ENCODE measurements at places on chromosomes 13 and 19.
A peak's percentile ranks its signal among the peaks of the same experiment; 100 is the strongest.

- no peak for DNase-seq
Measured at GRCh38 chr13:76730220-76730619, 156.0 kb downstream of the KCTD12 start.

- no peak for DNase-seq
Measured at GRCh38 chr13:43333176-43333575, 309.8 kb downstream of the DNAJC15 start.

- DNase-seq = no peak
Measured at GRCh38 chr13:75181906-75182305, 300.1 kb downstream of the TBC1D4 start.

DNA sequence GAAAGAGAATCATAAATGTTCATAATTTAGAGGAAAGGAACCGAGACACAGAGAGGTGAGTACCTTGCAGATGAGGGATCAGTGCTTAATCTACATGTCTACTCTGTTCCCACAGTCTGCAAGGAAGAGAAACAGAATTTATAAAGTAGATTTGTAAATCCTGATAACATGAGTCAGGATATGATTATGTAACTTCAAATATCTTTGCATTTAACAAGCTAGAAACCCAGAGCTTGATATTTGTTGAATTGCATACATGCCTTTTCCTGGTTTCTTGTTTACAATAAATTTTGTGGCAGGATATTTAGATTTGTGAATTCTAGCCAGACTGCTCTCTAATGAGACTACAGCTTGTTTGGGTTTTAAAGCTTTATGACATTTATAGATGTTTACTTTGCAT is 219.2 kb downstream of the ENOX1 start:
- no peak for DNase-seq

DNA sequence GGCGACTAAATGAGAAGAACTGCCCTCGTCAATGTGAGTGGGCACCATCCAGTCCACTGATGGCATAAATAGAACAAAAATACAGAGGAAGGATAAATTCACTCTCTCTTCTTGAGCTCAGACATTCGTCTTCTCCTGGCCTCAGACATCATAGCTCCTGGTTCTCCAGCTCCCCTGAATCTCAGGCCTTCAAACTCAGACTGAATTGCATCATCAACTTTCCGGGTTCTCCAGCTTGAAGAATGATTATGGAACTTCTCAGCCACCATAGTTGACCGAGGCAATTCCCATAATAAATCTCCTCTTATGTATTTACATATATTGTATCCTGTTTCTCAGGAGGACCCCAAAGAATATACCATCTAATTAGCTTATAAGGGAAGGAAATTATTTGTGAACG is 55.0 kb upstream of the FNDC3A start:
- DNase-seq = no peak

DNA sequence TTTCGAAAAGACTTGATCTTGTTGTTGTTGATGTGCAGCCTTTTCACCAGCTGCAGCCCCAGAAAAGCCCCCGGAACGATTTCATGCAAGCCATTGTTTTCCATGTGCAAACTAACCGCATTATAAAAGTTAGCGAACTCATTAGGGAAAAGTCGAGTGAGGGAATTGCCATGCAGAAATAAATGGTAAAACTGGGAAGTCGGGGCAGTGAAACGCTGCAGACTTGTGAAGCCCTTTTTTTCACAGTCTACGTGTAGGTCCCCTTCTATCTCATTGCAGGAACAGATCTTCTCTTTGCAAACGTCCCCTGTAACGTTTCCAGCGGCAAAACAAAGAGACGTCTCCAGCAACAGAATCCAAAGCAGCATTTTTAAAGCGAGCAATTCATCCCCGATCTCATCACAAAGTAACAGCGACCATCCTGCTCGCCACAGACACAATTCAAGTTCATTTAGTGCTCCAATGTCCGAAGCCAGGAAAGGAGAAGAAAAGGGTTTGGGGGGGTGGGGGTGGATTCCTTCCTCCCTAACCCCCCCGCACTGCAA is 1.1 kb downstream of the SLITRK1 start:
- DNase-seq = no peak

GRCh38 chr19:5120321-5120720 is 151.4 kb downstream of the KDM4B start:
- no peak for DNase-seq

- no peak for DNase-seq
Measured at GRCh38 chr19:41399525-41399924, 1.9 kb downstream of the BCKDHA start.

DNA sequence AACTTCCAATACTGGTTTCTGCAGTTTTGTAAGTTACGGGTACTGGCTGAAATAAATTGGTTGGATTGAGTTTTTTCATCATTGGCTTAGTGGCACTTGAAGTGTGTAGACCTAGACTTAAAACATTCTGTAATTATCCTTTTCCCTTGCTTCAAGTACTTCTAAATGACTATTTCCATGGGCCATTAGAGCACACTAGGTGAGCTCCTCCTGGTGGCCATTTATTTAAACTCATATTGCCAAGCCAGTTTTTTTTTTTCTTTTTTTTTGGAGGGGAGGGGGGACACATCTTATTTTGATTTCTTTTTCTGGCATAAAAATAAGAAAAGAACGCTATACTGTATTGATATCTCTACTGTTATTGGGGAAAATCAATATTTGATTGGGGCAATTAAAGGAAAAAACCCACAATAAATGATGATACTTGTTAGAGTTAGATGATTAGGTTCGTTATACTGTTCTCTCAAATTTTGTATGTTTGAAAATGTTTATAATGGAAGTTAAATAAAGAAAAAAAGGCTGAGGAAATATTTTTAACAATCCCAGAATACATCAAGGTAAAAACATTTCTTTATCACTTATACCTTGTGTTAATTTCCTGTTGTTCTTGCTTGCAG is 82.9 kb downstream of the PDS5B start:
- no peak for DNase-seq

GRCh38 chr13:89393758-89394304 is 1722.7 kb downstream of the SLITRK5 start:
- DNase-seq = no peak

DNA sequence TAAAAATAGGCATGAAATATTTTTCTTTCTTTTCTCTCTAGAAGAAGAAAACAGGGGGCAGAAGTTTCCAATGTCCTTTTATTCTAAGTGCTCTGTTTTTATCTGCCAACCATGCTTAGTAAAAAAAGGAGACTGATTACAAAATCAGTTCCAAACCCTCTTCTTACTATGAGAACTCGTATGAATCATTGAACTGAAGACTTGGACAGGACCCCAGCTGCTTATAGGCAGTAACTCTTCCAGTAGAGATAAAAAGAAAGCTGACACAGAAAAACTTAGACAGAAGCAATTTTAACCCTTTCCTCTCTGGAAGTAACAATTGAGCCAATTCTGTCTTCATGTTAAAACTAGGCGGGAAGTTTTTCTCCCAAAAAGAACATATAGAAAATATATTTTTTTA is 24.5 kb upstream of the FREM2 start:
- no peak for DNase-seq

DNA sequence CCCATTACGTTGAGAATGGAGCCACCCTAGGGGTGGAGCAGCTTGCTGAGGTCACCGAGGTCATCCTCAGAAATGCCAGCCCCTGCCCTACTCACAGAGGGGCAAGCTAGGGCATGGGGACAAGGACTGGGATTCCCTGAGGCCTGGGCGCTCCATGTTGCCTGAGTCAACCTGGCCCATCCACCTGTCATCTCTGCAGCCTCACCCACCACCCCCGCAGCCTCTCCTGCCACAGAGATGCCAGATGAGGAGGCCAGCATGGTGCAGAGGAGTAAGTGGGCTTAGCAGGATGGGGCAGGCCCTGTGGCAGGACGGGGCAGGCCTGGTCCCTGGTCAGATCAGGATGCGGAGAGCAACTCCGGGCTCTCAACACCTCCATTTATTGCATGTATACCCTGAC is 9.5 kb downstream of the NKPD1 start:
- DNase-seq = no peak

DNA sequence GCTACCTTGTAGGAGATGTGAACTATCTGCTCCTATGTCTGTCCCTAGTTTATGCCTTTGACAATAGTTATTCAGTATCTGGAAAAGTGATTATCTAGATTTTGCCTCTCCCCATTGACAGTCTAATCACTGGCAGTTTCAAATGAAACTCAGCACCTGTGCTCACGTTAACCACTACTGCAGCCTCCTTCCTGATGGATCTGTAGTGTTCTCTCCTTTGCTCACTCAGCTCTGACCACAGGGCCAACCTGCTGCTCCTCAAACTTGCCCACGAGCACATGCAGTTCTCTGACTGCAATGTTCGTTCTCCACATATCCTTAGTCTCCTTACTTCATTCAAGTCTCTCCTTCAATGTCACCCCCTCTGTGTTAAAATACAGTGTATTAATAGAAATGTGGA is 230.1 kb downstream of the NHLRC3 start:
- no peak for DNase-seq

DNA sequence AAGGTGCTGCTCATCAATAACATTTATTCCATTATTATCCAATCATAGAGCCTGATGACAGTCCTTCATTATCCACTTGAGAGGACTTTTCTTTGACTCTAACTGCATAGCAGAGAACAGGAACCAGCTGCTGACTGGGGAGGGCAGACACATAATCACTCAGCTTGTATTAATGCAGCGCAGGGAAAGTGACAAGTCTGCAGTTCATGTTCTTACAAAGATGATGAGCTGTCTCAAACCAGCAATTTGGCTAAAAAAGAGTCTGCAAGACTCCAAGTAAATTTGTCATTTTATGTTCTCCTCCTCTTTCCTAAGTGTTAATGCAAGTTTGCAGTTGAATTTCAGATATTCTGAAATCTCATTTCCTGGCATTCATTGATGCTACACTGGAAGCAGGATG is 40.0 kb upstream of the CBY2 start:
- DNase-seq = no peak

- DNase-seq = no peak
Measured at GRCh38 chr19:55673465-55673864, 1.6 kb upstream of the EPN1 start.

- no peak for DNase-seq
Measured at GRCh38 chr13:73618275-73618865, 515.8 kb downstream of the KLF12 start.

DNA sequence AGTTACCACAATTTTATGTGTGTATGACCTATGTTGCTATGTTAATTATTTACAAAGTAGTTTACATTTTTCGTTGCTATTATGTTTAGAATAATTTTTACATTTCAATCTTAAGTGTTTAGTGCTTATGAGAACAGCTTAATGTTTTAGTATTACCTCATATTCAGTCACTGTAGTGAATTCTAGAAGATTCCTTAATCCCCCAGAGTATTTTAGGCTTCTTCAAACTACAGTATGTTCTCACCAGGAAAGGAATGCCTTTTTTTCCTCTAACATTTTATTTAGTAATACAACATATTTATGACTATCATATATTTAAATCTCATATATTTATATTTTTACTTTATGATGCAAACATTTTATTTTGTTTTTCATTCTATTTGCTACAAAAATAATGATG is 612.1 kb upstream of the KLHL1 start:
- no peak for DNase-seq

GRCh38 chr13:59384154-59384553 is 779.6 kb downstream of the DIAPH3 start:
- no peak for DNase-seq

DNA sequence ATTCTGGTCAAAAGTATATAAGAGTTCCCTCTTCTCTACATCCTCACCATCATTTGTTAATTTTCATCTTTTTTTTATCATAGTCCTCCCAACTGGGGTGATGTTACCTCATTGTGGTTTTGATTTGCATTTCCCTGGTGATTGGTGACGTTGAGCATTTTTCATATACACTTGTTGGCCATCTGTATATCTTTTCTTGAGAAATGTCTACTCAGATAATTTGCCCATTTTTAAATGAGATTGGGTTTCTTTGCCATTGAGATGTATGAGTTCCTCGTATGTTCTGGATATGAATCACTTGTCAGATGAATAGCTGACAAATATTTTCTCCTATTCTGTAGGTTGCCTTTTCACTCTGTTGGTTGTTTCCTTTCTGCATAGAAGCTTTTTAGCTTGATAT is 2.4 kb downstream of the CD33 start:
- no peak for DNase-seq

GRCh38 chr19:13146763-13147563 is 3.2 kb downstream of the STX10 start:
- DNase-seq = no peak

DNA sequence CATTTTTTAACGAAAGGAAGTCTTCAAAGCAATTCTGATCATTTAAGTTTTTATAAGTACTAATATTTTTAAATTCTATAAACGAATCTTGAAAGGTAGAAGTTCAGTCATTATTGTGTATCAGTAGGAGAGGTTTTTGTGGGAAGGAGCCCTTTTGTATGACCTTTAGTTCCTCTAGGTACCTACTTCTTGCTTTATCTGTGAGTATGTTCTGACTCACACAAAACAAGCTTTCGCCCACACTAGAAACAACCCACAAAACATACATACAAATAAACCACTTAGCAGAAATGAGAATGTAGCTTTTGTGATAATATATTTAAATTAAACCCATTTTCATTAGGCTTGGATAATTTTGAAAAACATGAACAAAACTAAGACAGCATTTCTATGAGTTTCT is 27.8 kb downstream of the ERCC5 start:
- DNase-seq = no peak

DNA sequence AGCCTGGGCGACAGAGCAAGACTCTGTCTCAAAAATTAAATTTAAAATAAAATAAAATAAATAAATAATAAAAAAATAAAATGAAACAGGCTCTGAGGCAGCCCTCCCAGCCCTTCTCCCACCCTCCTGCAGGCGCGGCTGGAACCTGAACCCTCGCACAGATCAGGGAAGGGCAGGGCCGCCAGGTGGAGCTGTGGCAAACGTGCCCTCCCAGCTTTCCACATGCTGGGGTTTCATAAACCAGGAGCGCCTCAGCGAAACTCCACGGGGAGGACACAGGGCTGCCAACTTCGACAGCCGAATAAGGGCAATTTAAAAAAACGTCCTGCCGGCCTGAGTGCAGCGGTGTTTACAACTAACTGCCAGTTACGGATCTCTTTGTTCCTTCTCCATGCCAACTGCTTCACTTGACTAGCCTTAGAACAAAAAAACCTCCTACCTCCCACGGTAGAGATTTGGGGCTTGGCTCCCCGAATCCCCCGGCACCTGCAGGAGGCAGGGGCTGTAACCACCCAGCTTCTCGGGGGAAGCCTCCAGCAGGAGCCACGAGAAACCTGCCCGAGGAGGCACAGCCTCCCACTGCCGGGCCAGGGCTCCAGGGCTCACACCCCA is 15.9 kb downstream of the ZNF787 start:
- DNase-seq = peak; percentile 24

GRCh38 chr19:3651684-3652083 is 25.1 kb upstream of the CACTIN start:
- DNase-seq = no peak
